NCI-H446 (cell line): ENCODE measurements at places on chromosomes 2 and 18.
A peak's percentile ranks its signal among the peaks of the same experiment; 100 is the strongest.

- DNase-seq: no peak
Measured at GRCh38 chr18:5620289-5620688, 76.5 kb upstream of the EPB41L3 start.

DNA sequence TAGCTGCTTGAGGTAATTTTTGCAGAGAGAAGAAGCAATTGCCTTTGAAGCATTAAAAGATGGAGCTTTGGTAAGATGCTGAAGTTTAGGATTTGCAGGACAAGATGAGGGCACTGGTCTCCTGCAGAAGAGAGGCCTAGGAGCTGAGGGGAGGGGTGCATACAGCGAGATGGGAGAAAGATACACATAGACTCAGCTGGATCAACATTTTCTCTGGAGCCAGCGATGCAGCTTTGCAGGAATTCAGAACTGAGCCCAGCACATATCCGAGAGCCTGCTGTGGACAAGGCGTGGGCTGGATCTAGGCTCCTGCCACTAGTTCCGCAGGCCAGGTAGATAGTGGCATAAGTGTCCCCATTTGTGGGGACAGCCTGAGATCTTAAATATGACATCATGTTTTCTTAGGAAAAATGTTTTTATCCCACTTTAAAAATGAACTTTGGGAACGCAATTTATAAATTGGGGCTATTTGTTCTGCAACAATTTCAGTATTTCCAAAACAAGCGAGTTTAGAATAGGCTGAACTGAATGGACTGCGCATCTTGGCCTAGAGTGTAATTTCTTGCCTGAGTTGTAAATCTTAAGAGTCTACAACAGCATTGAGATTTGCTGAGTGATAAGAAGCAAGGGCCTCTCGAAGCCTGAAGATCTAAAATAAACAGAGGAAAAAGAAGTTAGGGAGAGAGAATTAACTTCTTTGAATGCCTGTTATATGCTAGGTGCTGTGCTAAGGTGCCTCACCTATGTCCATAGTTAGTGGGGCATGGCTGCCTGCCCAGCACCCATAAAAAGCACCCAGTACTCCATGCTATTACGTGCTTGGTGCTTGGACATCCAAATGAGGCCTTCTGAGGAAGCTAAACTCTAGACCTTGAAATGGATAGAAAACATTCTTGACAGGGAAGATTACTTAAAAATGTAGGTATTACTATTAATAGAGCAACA is 17.3 kb downstream of the GRHL1 start:
- no peak for DNase-seq

GRCh38 chr18:13580991-13581390 is 145.4 kb downstream of the FAM210A start:
- DNase-seq: no peak

DNA sequence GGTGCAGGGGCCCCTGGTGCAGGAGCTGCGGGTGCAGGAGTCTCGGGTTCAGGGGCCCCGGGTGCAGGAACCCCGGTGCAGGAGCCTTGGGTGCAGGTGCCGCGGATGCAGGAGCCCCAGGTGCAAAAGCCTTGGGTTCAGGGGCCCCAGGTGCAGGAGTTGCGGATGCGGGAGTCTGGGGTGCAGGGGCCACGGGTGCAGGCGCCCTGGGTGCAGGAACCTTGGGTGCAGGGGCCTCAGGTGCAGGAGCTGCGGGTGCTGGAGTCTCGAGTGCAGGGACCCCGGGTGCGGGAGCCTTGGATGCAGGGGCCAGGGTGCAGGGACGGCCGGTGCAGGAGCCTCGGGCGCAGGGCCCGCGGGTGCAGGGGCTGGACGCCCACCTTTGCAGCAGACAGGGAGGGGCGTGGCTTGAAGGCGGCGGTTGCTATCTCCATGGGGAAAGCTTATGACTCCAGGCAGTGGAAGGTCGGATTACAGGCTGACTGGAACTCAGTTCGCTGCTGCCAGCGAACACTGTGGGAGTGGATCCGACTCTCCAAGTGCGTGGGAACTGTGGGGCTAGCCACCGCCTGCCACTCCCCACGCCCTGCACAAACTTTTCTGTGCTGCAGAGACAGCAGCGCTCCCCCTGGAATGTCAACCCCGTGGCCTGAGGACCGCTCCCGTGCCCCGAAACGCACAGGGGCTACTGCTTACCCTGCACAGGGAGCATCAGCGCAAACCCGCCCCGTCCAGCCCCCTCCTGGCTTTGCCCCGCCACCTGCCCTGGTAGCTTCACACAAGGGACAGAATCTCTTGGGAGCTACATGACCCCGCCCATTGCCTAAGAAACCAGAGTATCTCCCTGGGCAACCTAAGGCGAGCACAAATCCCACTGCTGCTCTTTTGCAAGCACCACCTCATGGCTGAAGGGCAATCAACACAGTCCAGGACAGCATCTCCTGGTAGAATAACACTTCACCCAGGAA is 40.3 kb downstream of the COPS9 start:
- no peak for DNase-seq

GRCh38 chr2:144659731-144660275 is 139.9 kb upstream of the ZEB2 start:
- DNase-seq: no peak

DNA sequence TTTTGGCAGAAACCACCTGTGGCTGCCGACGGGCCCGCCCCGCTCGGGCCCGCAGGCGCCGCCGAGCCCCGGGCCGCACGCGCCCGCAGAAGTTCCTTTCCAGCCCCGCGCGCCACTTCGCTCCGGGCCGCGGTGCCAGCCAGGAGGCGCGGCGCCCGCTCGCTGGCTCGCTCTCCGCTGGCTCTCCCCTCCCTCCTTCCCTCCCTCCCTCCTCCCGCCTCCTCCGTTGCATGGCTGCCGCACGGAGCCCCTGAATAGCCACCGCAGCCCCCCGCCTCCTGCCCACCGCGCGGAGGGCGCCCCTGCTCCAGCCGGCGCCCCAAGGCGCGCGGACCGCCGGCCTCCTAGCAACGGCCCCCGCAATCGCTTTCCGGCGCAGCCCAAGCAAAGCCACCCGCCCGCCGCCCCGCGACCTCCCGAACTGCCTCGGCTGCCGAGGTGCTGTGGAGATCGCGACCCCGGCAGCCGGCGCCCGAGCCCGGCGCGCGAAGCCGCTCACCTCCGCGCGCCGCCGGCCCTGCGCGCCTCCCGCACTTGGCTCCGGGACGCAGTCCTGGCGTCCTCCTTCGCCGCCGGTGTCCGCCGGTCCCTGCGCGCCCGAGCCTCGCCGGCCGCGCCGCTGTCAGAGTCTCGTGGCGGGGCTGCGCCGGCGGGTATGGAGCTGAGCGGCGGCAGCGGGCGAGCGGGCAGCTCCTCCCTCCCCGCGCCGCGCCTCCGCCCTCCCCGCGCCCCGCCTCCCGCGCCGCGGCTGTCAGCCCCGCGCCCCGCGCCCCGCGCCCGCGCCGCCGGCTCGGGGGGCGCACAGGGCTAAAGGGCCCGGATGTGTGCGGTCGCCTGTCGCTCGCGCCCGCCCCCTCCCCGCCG is at the start of gene ZBTB7C:
Gene ZBTB7C, minus strand, starts transcription at position 657 of the 864 bp plus-strand sequence.
- peak; percentile 29 for DNase-seq

- DNase-seq: peak; percentile 18
Measured at GRCh38 chr2:121480826-121481225, 49.9 kb upstream of the RNU4ATAC start.

GRCh38 chr2:135962366-135963123 is 22.9 kb downstream of the DARS1 start:
- DNase-seq: no peak
